ENCODE measurements at places on chromosomes 2 and 18. TPM values are rescaled to one million over a fixed set of nuclear protein-coding genes. Genes with fewer than 3 reads are reported as not detected.

The CRYBA2 gene
- total RNA-seq = not detected

The ANKRD30B gene
- not detected for total RNA-seq

GRCh38 chr2:233032551-233033320 is at the start of gene NEU2:
TSS of gene NEU2 (plus strand) at chr2:233032672. CDS start at chr2:233032672, 0 bp downstream.
- DNase-seq = no peak

GRCh38 chr2:101912545-101912944 is 79.2 kb upstream of the IL1R2 start:
- DNase-seq = no peak

- DNase-seq = no peak
Observed at GRCh38 chr18:56921896-56922480, 224.9 kb upstream of the BOD1L2 start.

DNA sequence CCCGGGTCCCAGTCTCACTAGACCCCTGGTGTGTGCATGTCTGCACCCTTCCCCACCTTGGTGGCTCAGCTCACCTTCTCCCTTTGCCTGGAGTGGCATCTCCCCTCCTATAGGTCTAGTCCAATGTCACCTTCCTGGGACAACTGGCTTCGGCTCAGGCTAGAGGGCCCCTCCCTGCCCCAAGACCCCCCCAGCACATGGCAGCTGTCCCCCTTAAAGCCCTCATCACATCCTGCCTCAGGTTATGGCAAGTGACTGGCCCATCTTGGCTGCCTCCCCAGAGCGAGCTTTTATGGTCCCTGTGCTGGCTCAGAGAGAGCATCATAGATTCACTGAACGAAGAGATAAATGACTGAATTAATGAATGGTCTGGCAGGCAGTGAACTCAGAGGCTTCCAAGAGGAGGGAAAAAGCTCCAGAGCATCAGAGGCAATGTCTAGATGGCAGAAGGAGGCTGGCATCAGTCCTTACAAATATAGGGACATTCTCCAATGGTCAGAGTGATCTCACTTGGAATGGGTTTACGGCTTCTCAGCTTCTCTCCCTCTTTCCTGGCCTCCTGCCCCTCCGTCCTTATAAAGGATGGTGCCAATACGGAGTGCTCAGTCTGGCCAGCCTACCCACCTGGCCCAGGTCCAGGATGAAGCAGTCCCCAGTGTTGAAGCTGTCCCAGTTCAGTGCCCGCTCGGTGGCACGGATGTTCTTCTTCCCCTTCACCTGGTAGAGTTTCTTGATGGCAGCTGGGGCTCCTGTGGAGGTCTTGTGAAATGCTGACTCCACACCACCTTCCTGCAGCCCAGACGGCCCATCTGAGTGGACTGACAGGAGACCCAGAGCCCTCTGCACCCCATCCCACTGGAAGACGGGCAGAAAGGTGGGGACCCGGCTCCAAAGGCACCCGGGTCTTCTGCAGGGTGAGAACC is 9.4 kb downstream of the CAPG start:
- DNase-seq = no peak

GRCh38 chr18:73954268-73954667 is 193.4 kb downstream of the FBXO15 start:
- no peak for DNase-seq
